Activated CD8-positive, alpha-beta T cell treated with anti-CD3 and anti-CD28 coated beads for 36 hours (primary cell): ENCODE measurements at places on chromosomes 11 and 22.
A peak's percentile ranks its signal among the peaks of the same experiment; 100 is the strongest.

DNA sequence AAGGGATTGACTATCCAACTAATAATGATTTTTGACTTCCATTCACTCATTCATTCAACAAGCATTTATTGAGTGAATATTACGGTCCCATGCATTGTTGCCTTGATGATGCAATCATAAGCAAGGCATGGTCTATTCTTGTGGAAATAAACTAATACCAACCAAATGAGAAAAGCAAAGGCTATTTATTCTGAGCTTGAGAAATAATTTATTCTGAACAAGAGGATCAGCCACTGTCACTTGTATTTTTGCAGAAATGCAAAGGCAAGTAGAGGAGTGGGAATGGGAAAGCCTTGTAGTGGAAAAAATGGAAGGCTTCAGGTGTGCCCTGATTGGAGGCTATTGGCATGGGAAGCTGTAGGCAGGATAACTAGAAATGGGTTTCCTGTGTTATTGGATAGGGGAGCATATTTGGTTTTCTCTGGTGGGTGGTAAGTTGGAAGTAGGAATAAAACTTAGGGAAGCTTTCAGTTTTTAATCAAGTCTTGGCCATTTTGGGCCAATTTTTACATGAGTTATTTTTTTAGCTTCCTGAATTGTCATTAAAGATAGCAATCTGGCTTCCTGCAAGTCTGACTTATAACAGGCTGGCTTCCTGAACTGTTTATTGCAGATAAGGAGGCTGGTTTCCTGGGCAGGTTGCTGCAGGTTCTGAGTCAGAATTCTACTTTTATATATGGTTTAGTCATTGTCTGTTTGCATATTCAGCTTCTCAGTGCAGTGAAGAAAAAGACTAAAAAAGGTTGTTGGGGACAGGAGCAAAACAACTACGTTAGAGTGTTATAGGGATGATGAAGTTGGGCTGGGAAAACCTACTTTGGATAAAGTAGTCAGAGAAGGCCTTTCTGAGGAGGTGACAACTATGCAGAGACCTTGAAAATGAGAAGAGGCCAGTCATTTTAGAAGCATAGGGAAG is 106.7 kb downstream of the APIP start:
- no peak for DNase-seq

- DNase-seq, result peak; percentile 99
Measured at GRCh38 chr11:81869351-81870065, 864.2 kb downstream of the FAM181B start.

GRCh38 chr22:30434843-30435242 is 9.3 kb downstream of the MTFP1 start:
- peak; percentile 33 for DNase-seq

- DNase-seq, result no peak
Measured at GRCh38 chr11:123653483-123653826, 969 bp downstream of the SCN3B start.

GRCh38 chr11:75894036-75894585 is 79.1 kb downstream of the UVRAG start:
- DNase-seq, result peak; percentile 39

DNA sequence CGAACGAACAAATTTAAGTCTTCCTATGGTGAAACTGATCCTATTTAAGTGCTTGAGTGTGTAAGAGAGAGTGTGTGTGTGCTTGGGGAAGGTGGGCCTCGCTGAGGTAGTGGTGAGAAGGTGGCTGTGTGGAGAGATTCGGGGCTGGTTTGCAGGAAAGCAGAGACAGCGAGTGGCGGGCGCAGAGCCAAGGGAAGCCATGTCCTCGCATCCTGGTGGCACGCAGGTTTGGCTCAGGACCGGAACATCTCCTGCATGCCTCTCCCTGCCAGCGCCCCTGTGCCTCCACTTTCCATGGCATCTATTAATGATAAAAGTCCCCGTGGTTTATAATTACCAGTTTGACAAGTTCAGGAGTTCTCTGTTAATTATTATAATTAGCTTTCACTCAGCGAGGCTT is 383.1 kb upstream of the CADM1 start:
- no peak for DNase-seq

- no peak for DNase-seq
Measured at GRCh38 chr11:15307619-15308024, 192.9 kb downstream of the INSC start.

DNA sequence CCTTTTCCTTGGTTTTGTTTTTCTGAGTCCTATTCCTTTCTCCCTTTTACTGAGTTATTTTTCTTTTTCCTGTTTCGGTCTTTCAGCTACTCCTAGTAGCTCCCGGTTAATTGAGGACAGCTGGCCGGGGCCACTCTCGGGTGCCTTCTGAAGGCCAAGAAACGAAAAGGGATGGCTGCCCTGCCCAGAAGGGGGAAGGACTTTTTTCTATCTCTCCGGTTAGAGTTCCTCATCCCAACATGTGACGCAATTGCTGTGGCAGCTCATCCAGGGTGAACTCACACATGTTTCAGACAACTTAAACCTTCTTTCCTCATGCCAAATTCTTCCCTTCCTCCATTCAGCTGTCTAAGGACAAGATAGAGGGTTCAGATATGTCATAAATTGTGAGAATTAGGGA is 83.6 kb downstream of the PIWIL4 start:
- no peak for DNase-seq

DNA sequence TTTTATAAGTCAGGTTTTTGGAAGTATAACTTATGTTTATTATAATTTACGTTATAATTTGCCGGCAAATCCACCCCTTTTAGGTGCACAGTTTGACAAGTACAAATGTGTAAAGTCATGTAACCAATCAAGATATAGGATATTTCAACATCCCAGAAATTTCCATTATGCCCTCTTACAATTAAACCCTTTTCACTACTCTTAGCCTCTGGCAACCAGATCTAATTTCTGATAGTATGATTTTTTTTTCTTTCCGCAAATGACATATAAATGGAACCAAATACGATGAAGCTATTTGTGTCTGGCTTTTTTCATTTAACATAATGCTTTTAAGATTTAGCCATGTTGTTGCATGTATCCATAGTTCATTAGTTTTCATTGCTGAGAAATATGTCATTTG is 69.5 kb upstream of the HTATIP2 start:
- no peak for DNase-seq

- peak; percentile 61 for DNase-seq
Measured at GRCh38 chr11:65576867-65577755, 1.3 kb downstream of the EHBP1L1 start.

GRCh38 chr22:42389143-42389542 is 43.1 kb downstream of the NFAM1 start:
- no peak for DNase-seq

- no peak for DNase-seq
Measured at GRCh38 chr11:34869425-34869824, 46.8 kb downstream of the APIP start.

- no peak for DNase-seq
Measured at GRCh38 chr22:35349704-35350538, 31.0 kb upstream of the HMOX1 start.

GRCh38 chr11:31687861-31688260 is 123.3 kb downstream of the PAX6 start:
- DNase-seq, result no peak

DNA sequence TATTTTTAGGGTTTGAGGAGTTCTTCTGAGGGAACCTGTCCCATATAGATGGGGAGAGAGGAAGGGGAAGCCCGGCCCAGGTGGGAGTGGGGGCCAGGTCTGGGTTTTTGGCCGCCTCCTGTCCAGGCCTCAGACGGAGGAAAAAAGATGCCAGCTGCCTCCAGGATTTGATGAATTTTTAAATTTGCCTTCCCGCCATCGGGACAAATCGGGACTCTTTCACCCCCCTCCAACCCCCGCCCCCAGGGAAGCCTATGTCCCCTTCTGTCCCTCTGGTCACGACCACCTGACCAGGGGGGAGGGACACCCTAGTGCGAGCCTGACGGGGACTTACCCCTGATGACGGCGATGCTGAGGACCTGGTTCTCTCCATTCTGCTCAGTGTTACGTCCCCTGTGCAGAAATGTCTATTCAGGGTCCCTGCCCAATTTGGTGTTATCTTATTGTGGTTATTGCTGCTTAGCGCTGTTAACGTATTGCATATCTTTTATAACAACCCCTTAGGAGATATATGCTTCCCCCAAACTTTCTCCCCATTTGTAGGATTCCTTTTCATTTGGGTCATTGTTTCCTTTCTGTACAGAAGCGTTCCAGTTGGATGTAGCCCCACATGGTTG is 115.9 kb upstream of the GRK3 start:
- DNase-seq, result peak; percentile 63

GRCh38 chr11:69307871-69308431 is 14.0 kb downstream of the MYEOV start:
- no peak for DNase-seq

DNA sequence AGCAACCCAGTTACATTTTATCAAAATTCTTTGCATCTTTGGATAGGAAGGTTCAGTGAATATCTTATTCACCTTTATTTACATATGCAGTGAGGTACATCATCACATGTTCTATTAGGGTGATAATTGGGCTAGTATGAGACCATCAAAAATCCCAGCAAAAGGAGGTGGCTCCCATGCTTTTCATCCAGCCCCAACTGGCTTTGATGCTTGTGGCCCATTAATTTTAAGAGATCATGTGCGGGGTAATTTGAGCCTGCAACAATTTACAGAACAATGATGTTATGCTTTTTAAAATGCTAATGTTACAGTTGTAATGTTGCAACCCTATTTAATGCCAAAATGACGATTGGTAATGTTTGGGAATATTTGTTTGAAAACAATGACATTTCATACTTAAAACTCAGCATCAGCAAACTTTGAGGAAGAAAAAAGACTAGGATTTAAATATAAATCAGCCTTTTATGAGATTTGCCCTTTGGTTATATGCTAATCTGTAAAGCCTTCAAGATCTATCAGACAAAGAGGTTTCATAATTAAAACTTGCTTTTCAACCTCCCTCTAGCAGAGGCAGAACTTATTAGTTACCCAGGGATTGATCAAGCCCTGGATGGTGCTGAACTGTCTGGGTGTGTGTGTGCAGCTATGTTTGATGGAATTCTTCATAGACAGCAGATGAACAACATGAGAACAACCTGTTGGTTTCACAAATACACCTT is 183.5 kb upstream of the SORL1-AS1 start:
- no peak for DNase-seq

DNA sequence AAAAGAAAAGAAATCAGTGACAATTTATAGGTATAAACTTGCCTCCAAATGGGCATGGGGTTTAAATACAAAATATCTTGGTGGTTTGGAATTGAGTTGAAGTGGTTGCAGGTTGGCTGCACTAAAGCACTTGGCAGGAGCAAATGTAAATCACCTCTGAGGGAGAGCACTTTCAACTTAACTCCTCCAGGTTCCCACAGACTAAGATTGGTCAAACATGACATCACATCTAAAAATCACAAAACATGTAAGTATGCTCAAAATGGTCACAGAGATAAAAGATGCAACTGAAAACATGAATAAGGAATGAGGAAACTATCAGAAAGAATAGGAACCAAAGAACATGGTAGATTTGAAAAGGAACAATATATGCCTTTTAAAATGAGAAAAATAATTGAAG is 12.3 kb upstream of the SHANK3 start:
- DNase-seq, result no peak

- no peak for DNase-seq
Measured at GRCh38 chr11:73281201-73281741, 9.1 kb downstream of the P2RY6 start.

GRCh38 chr22:48808038-48808960 is 1019.4 kb downstream of the BRD1 start:
- DNase-seq, result no peak

- DNase-seq, result peak; percentile 50
Measured at GRCh38 chr11:124669193-124669592, 4.3 kb downstream of the SIAE start.

DNA sequence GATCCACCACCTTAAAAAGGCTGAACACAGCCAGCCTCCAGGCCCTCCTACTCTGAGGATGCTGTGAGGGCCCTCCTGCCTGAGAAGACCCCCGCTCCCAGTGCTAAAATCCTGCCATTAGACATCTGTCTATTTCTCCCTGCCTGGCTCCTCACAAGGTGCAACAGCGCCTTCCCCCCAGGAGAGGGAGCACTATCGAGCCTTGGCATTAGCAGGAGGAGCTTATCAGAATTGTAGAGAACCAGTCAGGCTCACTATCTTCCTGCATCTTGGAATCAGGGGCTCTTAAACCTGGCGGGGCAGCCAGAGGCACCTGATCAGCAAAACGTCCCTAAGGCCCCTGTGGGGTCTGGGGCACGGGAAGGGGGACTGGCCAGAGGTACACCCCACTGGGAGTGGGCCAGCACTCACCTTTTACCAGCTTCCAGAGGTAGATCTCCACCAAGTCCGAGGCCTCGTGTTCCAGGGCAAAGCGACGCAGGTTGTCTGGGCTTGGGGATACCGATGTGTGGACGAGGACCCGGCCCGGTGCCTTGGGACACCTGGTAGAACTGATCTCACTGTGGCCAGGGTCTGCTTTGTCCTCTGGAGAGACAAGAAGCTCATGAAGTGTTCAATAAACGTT is 28.7 kb downstream of the CHRDL2 start:
- peak; percentile 72 for DNase-seq

DNA sequence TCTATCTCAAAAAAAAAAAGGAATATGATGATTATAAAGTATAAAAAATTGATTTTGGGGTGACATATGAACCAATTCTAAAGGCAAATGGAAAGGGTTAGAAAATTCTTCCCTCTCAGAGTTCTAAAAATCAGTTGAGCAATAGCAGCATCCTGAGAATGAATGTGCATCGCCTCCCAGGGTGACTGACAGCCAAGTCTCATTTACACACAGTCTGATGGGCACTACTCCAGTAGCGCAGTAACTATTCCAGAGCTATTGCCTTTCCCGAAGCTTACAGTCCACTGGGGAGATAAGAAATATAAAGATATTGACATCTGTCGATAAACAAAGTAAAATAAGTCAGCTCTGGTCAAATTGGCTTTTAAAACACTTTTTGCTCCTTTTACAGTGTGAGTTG is 32.3 kb upstream of the SORL1 start:
- no peak for DNase-seq

- DNase-seq, result no peak
Measured at GRCh38 chr11:104127828-104128227, 36.1 kb downstream of the PDGFD start.

GRCh38 chr22:45381348-45381747 is 32.1 kb downstream of the SMC1B start:
- no peak for DNase-seq

- no peak for DNase-seq
Measured at GRCh38 chr22:30288419-30289140, 725 bp downstream of the CASTOR1 start.

- peak; percentile 17 for DNase-seq
Measured at GRCh38 chr11:35334385-35335090, 84.8 kb downstream of the SLC1A2 start.

- no peak for DNase-seq
Measured at GRCh38 chr11:101718402-101718801, 134.6 kb upstream of the TRPC6 start.

DNA sequence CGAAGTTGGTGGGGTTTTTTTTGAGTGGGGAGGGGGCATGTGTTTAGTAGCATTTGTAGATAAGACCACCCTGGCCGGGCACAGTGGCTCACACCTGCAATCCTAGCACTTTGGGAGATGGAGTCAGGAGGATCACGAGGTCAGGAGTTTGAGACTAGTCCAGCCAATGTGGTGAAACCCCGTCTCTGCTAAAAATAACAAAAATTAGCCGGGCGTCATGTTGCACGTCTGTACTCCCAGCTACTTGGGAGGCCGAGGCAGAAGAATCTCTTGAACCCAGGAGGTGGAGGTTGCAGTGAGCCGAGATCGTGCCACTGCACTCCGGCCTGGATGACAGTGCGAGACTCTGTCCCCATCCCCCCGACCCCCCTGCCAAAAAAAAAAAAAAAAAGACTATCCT is 34.6 kb downstream of the CECR2 start:
- no peak for DNase-seq
